ENCODE measurements at places on chromosomes 5 and 9. TPM values are rescaled to one million over a fixed set of nuclear protein-coding genes. Genes with fewer than 3 reads are reported as not detected.

GRCh38 chr9:138063033-138063432, 185.5 kb downstream of the CACNA1B start:
- no peak overlapping the region for H3K4me3 ChIP-seq
- H3K27ac ChIP-seq = no peak overlapping the region
- H3K27me3 ChIP-seq = peaks cover 99% of the 10 kb centered on the region
- no peaks in the 10 kb centered on the region for H3K36me3 ChIP-seq
- H3K4me1 ChIP-seq = no peaks in the 10 kb centered on the region
- no peak for DNase-seq

DNA sequence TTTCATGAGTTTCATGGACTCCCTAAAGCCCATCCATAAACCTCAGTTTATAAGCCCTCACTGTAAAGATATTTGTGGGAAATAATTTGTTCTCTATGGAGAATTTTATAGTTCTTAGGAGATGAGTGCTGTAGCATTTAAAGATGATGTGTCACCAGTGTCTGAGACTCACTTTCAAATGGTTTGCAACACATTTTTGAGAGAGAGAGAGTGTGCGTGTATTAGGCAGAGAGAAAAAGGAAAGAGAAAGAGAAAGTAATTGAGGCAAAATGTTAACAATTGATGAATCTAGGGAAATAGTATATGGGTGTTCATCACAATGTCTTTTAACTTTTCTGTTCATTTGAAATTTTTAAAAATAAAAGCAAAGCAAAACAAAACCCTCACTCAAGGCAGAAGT, 479.0 kb downstream of the ZSWIM6 start:
- H3K27me3 ChIP-seq = peaks cover 35% of the 10 kb centered on the region
- no peaks in the 10 kb centered on the region for H3K4me1 ChIP-seq
- H3K27ac ChIP-seq = no peak overlapping the region
- no peaks in the 10 kb centered on the region for H3K36me3 ChIP-seq

DNA sequence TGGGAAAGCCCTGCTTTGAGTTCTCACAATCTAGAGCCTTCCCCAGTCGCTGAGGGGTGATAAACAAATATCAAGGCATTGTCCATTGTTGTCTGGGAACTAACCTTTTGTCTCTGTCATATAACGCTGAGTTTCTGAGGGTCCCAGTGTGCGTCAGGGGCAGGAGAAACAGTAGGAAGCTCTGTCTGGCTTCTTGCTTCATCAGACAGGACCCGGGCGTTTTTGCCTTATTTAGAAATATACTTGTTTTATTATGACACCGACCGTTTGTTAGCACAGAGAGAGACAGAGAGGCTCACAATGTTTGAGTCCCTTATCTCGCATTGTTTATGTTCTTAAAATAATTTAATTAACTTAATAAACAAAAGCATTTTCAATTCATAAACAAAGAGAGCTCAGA, 204.9 kb upstream of the GAS1 start:
- no peak overlapping the region for H3K4me3 ChIP-seq
- no peak for DNase-seq
- no peak overlapping the region for H3K27ac ChIP-seq
- H3K36me3 ChIP-seq = no peaks in the 10 kb centered on the region

- H3K27me3 ChIP-seq = 0 out of 2 replicates have a peak, but pooled peaks cover 4% of the 10 kb centered on the region
- no peaks in the 10 kb centered on the region for H3K36me3 ChIP-seq
- H3K4me1 ChIP-seq = no peaks in the 10 kb centered on the region
- no peak overlapping the region for H3K27ac ChIP-seq
These were observed 88.1 kb downstream of the PAX5 start for GRCh38 chr9:36945999-36946398.

- no peak for DNase-seq
- no peaks in the 10 kb centered on the region for H3K27me3 ChIP-seq
- H3K36me3 ChIP-seq = no peaks in the 10 kb centered on the region
- H3K4me1 ChIP-seq = no peaks in the 10 kb centered on the region
- H3K4me3 ChIP-seq = no peak overlapping the region
These were observed 114.0 kb downstream of the CDC42SE2 start for GRCh38 chr5:131377785-131378325.

GRCh38 chr5:172065431-172066065, 59.1 kb upstream of the FBXW11 start:
- H3K27ac ChIP-seq = no peak overlapping the region
- H3K4me3 ChIP-seq = no peak overlapping the region
- H3K4me1 ChIP-seq = no peaks in the 10 kb centered on the region
- no peaks in the 10 kb centered on the region for H3K36me3 ChIP-seq
- DNase-seq = peak; percentile 20
- no peaks in the 10 kb centered on the region for H3K27me3 ChIP-seq

DNA sequence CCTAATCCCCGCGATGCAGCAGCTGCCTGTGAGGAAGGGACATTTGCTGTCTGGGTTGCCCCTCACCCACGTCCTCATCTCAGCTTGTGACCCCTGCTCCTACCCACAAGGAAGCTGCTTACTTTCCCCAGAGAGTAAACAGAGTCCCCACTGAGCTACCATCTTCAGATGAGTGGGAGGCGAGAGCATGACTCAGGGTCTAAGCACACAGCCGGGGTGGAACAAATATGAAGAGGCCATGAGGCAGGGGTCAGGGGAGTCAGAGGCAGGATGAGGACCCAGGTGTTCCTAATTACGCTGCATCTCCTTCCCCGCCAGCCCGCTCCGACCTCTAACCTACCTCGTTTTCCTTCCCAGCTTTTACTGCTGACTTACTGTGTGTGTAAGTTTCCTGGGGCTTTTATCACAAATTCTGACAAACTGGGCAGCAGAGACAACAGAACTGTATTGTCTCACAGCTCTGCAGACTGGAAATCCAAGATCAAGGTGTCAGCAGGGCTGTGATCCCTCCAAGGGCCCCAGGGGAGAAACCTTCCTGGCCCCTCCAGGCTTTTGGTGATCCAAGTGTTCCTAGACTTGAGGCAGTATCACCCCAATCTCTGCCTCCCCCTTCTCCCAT, 94.0 kb upstream of the DNAH5 start:
- no peaks in the 10 kb centered on the region for H3K27me3 ChIP-seq
- H3K4me1 ChIP-seq = peaks cover 74% of the 10 kb centered on the region
- H3K4me3 ChIP-seq = peak overlapping the region; percentile 31
- no peaks in the 10 kb centered on the region for H3K36me3 ChIP-seq

GRCh38 chr5:33281431-33281843, 159.3 kb upstream of the TARS1 start:
- no peak overlapping the region for H3K27ac ChIP-seq
- no peaks in the 10 kb centered on the region for H3K36me3 ChIP-seq
- no peaks in the 10 kb centered on the region for H3K4me1 ChIP-seq
- no peaks in the 10 kb centered on the region for H3K27me3 ChIP-seq
- H3K4me3 ChIP-seq = no peak overlapping the region

GRCh38 chr5:35830587-35830986, 26.1 kb upstream of the IL7R start:
- no peak overlapping the region for H3K27ac ChIP-seq
- no peak overlapping the region for H3K4me3 ChIP-seq
- no peaks in the 10 kb centered on the region for H3K4me1 ChIP-seq
- no peak for DNase-seq
- no peaks in the 10 kb centered on the region for H3K36me3 ChIP-seq

NEUROG1 gene
- not detected for total RNA-seq

ACTL7B gene
- not detected for total RNA-seq

ORM1 gene
- not detected for total RNA-seq

ZNF354C gene
- total RNA-seq = 2.7 TPM

F2RL2 gene
- total RNA-seq = 3.5 TPM
